G401 (cell line): ENCODE measurements at places on chromosomes 6 and 20.

GRCh38 chr20:59515013-59515905 is 89.1 kb upstream of the PHACTR3 start:
- peak; percentile 88 for DNase-seq

GRCh38 chr6:42148058-42148457 is 5.6 kb upstream of the C6orf132 start:
- DNase-seq = no peak

DNA sequence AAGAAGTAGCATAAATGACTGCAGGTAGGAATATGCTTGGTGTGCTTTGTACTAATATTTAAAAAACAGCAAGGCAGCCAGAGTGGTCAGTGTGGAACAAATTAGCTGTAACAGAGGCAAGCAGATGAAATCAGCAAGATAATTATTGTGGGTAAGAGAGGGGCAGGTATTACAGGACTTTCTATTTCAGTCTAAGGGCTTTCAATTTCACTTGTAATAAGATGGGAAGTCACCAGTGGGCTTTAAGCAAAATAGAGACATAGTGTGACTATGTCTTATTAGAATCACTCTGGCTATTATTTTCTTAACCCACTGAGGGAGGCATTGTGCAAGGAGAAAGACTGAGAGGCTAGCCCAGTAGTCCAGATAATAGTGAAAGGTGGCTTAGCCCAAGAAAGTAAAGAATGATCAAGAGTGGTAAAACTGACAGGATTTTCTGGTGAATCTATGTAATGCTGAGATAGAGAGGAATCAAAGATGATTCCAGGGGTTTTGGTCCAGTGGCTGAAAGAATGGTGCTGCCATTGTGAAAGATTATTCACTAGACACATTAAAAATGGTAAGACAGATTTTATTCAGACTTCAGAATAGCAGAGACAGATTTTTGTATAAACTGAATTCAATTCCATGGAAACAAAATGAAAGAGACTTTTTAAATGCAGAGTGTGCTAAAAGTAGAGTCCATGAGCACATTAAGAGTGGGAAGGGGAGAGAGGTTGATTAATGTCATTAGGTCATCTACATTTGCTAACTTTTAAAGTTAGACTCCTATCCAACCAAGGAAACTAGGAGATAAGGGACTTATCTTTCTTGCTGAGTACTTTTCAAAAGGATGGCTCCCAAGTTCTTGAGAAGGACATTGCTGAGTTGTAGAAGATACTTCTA is 1136.0 kb downstream of the HACE1 start:
- DNase-seq = no peak

DNA sequence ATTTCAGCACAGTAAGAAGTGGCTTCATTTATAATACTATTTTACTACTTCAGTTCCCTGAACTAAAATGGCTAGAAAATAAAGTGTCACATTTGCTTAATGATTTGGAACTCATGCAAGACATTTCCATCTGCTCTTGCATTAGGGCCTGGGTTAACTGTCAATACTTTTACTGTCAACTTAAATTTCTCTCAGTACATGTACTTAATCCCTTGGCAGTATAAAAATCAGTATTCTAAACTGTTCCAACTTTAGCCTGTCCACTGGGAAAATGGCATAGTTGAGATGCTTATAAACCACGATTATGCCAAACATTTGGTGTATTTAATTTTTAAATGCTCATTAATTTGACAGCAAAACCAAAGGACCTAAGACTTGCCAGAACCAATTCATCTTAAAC is 154.5 kb downstream of the ASCC3 start:
- peak; percentile 54 for DNase-seq

GRCh38 chr6:22334778-22335177 is 37.9 kb upstream of the PRL start:
- DNase-seq = no peak

GRCh38 chr6:2327591-2327990 is 82.2 kb upstream of the GMDS start:
- no peak for DNase-seq

GRCh38 chr6:161630674-161631073 is 356.8 kb upstream of the AGPAT4 start:
- DNase-seq = no peak

GRCh38 chr6:31918069-31918720 is 9.3 kb upstream of the C2 start:
- DNase-seq = no peak

GRCh38 chr6:71412559-71413140 is 124.0 kb downstream of the OGFRL1 start:
- no peak for DNase-seq

DNA sequence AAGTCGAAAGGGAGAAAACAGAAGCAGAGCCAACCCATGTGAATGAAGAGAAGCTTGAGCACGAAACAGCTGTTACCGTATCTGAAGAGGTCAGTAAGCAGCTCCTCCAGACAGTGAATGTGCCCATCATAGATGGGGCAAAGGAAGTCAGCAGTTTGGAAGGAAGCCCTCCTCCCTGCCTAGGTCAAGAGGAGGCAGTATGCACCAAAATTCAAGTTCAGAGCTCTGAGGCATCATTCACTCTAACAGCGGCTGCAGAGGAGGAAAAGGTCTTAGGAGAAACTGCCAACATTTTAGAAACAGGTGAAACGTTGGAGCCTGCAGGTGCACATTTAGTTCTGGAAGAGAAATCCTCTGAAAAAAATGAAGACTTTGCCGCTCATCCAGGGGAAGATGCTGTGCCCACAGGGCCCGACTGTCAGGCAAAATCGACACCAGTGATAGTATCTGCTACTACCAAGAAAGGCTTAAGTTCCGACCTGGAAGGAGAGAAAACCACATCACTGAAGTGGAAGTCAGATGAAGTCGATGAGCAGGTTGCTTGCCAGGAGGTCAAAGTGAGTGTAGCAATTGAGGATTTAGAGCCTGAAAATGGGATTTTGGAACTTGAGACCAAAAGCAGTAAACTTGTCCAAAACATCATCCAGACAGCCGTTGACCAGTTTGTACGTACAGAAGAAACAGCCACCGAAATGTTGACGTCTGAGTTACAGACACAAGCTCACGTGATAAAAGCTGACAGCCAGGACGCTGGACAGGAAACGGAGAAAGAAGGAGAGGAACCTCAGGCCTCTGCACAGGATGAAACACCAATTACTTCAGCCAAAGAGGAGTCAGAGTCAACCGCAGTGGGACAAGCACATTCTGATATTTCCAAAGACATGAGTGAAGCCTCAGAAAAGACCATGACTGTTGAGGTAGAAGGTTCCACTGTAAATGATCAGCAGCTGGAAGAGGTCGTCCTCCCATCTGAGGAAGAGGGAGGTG is 38.7 kb downstream of the ZBTB2 start:
- DNase-seq = no peak

- DNase-seq = no peak
Observed at GRCh38 chr20:62372042-62372993, 5.2 kb upstream of the LAMA5 start.

GRCh38 chr6:158061709-158062461 is 80.2 kb downstream of the SYNJ2 start:
- DNase-seq = no peak

- peak; percentile 58 for DNase-seq
Observed at GRCh38 chr6:21340573-21340972, 253.0 kb upstream of the SOX4 start.

- no peak for DNase-seq
Observed at GRCh38 chr6:33093855-33094254, 18.1 kb downstream of the HLA-DPB1 start.

GRCh38 chr6:70852667-70853246 is 104.1 kb downstream of the B3GAT2 start:
- no peak for DNase-seq

DNA sequence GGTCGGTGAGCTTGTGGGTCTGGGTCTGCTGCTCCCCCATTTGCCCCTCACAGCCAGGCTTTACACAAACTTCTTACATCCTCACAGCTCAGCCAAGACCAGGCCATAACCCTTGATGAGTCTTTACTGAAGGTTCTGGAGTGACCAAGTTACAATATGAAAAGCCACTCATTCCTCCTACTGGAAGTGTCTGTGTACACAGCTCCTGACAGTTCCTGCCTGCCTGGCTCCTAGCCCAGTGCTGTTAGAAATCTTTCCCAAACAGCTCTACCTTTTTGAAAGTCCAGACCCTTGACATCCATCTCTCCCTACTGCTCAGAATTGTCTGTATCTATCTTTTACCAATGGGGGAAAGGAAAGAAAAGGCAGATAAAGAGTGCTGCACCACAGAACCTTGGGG is 106.9 kb downstream of the PAX1 start:
- no peak for DNase-seq

- no peak for DNase-seq
Observed at GRCh38 chr6:13762611-13763441, 51.2 kb upstream of the RANBP9 start.

- peak; percentile 56 for DNase-seq
Observed at GRCh38 chr6:17281100-17281496, at the start of gene RBM24. RBM24 (plus strand) TSS chr6:17281361; CDS start chr6:17281582, 221 bp downstream.

- DNase-seq = no peak
Observed at GRCh38 chr6:90406957-90407356, 110.3 kb upstream of the BACH2 start.

DNA sequence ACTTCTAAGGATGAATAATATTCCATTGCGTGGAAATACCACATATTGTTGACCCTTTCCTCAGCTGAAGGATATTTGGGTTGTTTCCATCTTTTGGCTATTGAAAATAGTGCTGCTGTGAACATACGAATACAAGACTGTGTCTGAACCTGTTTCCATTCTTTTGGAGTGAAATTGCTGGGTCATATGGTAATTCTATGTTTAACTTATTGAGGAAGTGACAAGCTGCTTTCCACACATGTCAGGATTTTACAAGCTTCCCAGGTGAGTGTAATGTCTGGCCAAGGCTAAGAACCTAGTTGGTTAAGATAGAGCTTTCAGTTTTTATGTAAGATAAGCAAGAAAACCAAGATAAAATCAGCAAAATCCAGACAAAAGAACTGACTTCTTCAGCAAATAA is 48.8 kb downstream of the PPP1R3G start:
- no peak for DNase-seq

DNA sequence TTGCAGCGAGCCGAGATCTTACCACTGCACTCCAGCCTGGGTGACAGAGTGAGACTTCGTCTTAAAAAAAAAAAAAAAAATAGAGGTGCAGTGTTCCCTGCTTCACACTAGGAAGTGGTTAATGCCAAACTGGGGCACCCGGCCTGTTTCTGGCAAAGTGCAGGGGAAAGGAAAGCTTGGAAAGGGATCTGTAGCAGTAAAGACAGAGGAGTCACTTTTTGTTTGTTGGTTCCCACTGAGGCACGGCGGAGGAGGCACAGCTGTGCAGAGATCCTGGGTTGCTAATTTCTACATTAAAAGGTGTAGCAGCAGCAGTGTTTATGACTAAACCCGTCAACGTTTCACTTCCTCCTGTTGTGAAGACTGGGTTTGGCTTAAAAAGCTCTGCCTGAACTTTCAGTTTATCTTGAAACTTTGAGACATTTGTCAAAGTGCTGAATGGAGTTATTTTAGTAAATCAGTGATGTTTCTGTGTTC is 125.6 kb downstream of the CARMIL1 start:
- DNase-seq = no peak
